ENCODE measurements at places on chromosomes 12 and 14. TPM values are rescaled to one million over a fixed set of nuclear protein-coding genes. Genes with fewer than 3 reads are reported as not detected.

SMCO2 gene
- 1.7 TPM for total RNA-seq

VDR gene
- total RNA-seq, result 36.7 TPM

TMCC3 gene
- total RNA-seq, result 15.7 TPM

POTEG gene
- not detected for total RNA-seq

BAG5 gene
- 36.2 TPM for total RNA-seq

MYF6 gene
- total RNA-seq, result not detected

KRT72 gene
- total RNA-seq, result 7.7 TPM

MON2 gene
- total RNA-seq, result 67.8 TPM

AQP2 gene
- total RNA-seq, result not detected

ALDH6A1 gene
- 22.1 TPM for total RNA-seq

KCNC2 gene
- total RNA-seq, result not detected

CLEC4D gene
- not detected for total RNA-seq

PEBP1 gene
- total RNA-seq, result 325 TPM

TROAP gene
- total RNA-seq, result 4.1 TPM

GNB3 gene
- 1.4 TPM for total RNA-seq

GALNT16 gene
- 3.6 TPM for total RNA-seq

COL2A1 gene
- total RNA-seq, result not detected

BICD1 gene
- 5.4 TPM for total RNA-seq

LRRK2 gene
- 8.5 TPM for total RNA-seq

MMP19 gene
- total RNA-seq, result 4.2 TPM

AMDHD1 gene
- total RNA-seq, result 0.93 TPM

SLC17A8 gene
- not detected for total RNA-seq

GLT8D2 gene
- 1.1 TPM for total RNA-seq

DHRS7 gene
- 33.7 TPM for total RNA-seq

CHURC1 gene
- total RNA-seq, result 50.9 TPM

PZP gene
- not detected for total RNA-seq

PAH gene
- not detected for total RNA-seq

KRT5 gene
- 7,655 TPM for total RNA-seq

GARIN6 gene
- not detected for total RNA-seq

GYS2 gene
- total RNA-seq, result not detected

DACT1 gene
- total RNA-seq, result 2.2 TPM

DEGS2 gene
- total RNA-seq, result 114 TPM

FOXG1 gene
- not detected for total RNA-seq

HNF1A gene
- not detected for total RNA-seq

RNASE2 gene
- not detected for total RNA-seq

PTPN21 gene
- total RNA-seq, result 71.1 TPM

KCNJ8 gene
- total RNA-seq, result 1.4 TPM

C3AR1 gene
- 1.0 TPM for total RNA-seq

PIWIL1 gene
- total RNA-seq, result not detected

INSM2 gene
- not detected for total RNA-seq

SIRT4 gene
- 4.4 TPM for total RNA-seq

SIX6 gene
- total RNA-seq, result not detected

ADAM20 gene
- total RNA-seq, result 0.16 TPM
